Stimulated activated CD8-positive, alpha-beta memory T cell treated with anti-CD3 and anti-CD28 coated beads, Interleukin-4, amount 100 ng/mL, for 1 hour (primary cell): ENCODE measurements at places on chromosomes 4 and X.

DNA sequence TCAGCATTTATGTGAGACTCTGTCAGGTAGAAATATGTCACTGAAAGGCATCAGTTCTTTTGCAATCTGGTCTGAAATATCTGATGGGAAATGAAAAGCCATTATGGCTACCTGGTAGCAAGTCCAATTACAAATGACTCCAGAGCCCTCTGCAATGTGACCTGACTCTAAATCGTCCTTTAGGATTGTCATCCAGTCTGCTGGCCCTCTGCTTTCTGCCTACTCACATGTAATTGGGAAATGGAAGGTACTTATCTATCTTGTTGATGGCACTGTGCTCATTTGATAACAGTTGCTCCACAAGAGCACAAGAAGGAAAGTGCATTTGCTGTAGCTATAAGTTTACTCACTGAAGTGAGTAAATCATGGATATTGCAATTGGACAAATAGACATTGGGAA, 799.8 kb downstream of the RAPGEF2 start:
- no peak for DNase-seq

- no peak for DNase-seq
Measured at GRCh38 chrX:147781844-147782243, 129.9 kb upstream of the FMR1 start.

DNA sequence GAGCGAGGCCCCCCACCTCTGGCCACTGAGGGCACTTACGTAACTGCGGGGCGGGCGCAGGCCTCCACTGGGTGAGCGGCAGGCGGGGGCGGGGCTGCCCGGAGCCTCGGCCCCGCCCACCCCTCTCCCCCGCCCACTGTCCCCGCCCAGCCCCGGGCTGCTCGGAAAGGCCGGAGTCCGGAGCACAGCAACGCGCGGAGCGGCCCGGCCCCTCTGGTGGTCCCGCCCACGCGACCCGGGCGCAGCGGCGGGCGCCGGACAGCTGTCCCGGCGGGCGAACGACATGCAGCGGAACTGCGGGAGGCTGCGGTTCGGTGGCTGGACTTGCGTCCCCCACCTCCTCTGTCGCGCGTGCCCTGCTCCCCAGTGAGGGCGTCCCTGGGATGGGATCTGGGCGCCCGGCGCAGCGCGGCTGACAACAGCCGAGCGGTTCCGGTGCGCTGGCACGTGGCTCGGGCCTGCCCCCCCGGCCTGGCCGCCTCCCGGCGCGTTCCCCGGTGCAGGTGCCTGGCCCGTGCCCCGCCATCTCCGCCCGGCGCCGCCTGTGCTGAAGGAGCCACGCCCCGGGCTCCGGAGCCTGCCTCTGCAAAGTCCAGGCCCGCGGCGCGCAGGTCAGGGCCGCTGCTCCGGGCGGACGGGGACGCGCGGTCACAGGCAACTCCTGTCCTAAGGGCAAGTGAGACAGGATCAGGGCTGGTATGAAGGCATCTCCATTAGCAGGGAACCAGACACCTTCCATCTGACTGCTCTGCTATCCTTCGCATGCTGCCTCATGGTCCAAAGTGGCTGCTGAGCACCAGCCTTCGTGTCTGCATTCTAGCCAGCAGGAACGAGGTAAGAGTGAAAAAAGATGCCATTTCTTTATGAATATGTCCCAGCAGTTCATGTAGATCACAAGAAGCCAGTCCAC, 21.8 kb upstream of the JAKMIP1 start:
- DNase-seq, result no peak

- DNase-seq, result no peak
Measured at GRCh38 chr4:98232202-98232601, 29.0 kb upstream of the RAP1GDS1 start.

DNA sequence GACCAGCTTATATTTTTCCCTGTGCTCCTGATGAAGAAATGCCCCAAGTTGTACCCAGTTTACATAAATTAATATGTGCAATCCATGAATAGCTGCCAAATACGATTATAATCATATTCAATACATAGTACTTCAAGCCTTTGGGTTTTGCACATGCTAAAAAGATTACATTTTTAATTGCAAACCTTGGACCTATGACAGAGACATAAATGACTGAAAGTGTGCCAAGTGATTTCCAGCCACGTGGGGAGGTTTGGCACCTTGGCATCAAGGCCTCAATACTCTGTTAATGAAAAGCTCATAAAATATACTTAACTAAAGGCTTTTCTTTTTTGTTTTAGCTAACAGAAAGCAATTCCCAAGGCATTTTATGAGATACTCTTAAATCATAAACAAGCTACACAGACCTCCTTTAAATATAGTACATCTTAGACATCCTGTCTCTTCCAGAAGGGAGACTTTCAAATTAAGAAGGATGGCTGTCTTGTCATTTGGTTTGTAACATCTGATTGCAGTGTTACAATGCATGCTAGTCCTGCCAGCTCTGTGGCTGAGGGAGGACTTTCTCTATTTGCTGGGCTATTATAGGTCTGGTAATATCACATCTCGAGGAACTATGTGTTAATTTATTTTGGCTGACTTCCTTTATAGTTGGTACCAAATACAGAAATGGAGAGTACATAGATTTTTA, 404.1 kb downstream of the AFF2 start:
- DNase-seq, result no peak

DNA sequence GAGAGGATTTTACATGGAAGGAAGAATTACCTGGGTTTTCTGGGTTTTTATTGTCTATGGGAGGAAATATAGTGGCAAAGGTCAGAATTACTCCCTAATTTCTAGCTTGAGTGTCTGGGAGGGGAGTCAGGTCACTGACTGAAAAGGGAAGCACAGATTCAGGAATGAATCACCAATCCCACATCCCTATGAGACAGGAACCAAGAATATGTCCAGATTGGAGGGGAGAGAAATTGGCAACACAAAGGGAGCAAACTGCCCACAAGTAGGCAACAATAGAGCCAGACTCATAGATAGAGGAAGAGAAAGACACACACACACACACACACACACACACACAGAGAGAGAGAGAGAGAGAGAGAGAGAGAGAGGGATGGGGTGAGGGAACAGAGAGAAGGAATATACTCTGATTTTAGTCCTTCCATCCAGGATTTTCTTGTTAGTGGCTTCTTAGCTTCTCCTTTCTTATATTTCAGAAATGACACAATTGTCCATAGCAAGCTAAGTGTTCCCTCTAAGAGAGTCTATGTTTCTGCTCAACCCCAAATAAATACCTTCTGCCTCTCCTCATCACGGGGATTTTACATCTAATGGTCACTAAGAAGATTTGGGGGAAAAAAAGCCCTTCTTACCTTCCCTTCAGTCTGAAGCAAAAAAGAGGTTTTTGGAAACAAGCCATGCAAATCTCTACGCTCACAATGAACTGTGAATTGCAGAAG, 12.0 kb downstream of the P2RY10 start:
- no peak for DNase-seq

DNA sequence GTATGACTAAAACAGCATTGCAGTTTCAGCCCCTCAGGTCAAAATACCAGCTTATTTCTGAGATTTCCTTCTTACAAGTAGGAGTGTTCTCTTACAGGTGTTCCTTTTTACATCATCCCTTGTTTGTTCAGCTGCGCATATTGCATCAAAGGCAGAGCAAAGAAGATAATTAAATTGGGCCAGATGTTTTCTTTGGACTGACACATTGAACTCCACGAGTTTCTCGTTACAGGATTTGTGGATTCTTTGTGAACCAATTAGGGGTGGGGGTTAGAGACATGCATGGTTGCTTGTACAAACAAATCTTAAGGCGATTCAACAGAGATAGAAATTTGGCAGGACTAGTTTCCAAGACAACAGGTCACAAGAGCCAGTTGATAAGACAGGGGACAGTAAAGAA, 95.7 kb downstream of the SPANXN4 start:
- no peak for DNase-seq

- DNase-seq, result no peak
Measured at GRCh38 chr4:18568600-18568999, 547.0 kb upstream of the LCORL start.

DNA sequence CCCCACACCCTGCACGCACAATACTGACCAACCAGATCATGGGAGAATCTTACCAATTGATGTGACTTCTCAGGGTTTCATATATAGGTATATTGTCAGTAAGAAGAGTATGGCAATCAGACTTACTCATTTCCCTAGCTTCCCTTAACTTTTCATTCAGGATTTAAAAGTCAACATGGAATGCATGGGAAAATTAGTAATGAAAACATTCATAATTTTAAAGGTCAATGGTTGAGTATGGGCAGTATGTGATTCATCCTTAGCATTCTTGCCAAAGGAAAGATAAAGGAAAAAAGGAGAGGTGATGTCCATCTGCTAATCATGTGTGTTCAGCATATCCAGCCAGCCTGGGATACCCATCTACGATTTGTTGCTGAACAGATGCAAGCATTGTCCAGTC, 4.0 kb downstream of the DIPK2B start:
- no peak for DNase-seq

GRCh38 chr4:129561886-129562671, 466.1 kb downstream of the C4orf33 start:
- no peak for DNase-seq

DNA sequence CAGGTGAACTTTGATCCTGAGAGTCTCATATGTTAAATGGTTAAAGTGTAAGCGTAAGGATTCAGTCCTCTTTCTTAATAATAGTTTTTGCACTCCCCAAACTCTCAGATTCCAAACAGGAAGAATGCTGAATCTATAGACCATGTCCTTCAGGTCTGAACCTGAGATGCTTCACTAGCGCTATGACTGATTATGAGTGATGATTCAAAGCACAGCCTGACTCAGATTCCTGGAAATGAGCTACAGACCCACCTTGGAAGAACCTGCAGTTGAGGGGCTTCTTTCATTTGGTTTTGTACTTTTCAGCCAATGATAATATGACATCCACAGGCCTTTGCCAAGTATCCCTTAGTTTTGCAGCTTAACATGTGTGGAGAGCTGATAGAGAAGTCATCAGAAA, 1.4 kb downstream of the EDNRA start:
- no peak for DNase-seq

GRCh38 chr4:184816962-184817361, 8.8 kb downstream of the ACSL1 start:
- DNase-seq, result no peak

DNA sequence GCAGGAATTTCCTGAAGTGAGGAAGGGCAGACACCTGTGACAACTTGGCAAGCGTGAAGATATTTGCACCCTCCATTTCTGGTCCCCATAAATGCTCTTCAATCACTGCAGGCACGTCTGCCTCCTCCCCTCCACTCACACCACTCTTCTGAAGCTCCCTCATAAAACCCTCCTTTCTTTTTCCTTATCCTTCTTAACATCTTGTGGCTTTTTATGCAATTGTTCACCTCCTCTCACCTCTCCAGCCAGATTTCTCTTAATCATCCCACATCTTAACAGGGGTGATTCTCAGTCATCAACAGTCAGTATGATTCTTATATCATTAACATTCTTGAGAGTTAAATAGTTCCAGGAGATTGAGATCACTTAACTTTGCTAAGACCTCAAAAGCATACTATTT, 277.4 kb downstream of the SPRY1 start:
- no peak for DNase-seq

DNA sequence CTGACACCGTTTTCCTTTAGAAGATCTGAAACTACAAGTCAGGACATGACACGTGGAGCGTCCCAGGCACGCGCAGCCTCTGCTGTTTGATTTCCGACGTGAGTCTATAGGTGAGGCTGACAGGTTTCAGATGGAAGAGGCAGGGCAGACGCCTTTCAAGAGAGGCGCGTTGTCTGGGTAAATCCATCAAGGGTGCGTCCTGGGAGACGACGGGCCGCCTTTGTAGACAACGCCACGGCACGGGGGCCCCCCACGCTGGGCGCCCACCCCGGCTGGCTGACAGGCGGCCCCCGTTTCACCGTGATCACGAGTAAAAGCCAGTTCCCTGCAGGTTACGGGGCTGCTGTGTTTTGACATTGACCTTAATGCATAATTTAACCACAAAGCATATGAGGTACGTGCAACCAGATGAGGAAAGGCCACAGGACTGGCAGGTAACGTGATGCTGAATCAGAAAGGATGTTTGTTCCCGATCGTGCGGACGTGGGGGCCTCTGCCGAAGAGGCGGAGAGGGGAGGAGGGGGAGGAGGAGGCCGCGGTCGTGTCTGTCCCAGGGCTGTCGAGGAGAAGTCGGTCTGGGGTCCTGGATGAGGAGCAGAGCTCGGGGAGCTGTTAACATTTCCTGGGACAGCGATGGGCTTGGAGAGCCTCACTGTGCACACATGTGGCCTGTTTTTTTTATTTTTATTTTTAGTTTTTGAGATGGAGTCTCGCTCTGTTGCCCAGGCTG, 51.1 kb upstream of the PPP2R3B start:
- no peak for DNase-seq

GRCh38 chrX:47235691-47236103, 2.9 kb downstream of the USP11 start:
- no peak for DNase-seq

GRCh38 chr4:56649445-56650261, 31.4 kb downstream of the HOPX start:
- DNase-seq, result no peak

DNA sequence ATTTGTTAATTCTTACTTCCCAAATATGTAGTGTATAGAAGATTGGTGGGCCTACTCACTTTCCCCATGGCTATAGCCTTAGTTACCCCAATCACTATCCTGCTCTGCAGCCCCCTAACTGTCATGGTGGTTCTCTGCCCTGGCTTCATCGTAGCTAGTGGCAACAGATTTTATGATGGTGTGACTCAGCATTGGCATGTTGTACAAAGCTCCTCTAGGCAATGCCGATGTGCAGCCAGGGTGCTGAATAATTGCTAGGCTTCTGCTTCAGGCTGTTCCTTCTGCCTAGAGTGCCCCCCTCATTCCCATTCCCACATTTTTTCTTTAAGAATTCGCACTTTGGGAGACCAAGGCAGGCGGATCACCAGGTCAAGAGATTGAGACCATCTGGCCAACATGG, 35.2 kb downstream of the AFF2 start:
- DNase-seq, result no peak

DNA sequence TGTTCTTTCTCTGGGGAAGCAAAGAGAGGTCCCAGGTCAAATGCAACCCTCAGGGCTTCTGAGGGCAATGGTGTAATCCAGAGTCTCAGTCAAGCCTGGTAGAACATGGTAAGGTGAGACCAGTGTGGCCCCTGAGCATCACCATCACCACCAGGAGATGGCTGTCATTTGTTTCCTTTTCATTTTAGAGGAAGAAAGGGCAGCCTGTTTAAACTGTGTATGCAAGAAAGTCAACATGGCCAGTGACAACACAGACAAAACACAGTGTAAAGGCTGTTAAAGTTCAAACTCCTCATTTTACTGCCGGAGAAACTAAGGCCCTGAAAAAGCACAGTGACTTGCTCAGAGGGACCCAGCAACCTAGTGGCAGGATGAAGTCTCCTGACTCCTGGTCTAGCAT, 2.0 kb upstream of the EDA start:
- no peak for DNase-seq
